ENCODE measurements at places on chromosomes 1 and 21. TPM values are rescaled to one million over a fixed set of nuclear protein-coding genes. Genes with fewer than 3 reads are reported as not detected.

DNA sequence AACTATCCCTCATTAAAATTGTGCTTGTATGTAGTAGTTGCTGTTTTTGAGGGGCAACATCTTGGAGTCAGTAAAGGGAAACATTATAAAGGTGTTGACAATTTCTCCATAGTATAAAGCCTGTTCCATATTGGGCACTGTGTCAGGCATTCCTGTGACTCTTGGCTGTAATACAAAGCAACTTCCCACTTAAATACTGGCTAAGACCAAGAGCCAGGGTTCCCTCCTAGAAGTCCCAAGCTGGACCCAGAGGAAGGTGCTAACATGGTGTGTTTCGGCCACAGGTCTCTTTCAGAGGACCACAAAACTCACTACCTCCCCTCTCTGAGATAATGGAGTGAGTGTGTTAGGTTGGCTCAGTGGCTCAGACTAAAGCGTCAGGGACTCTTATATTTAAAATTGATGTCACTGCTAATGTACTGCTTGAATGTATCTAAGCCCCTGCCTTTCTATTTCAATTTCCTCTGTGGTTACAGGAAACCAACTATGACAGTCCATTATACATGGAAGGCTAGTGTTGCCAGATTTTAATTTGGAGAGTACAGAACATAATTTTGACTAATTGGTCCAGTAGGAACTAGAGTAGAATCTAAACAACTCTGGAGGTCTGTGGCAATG is 74.7 kb upstream of the RGL1 start:
- no peaks in the 10 kb centered on the region for H3K36me3 ChIP-seq
- no peaks in the 10 kb centered on the region for H3K4me1 ChIP-seq
- no peak overlapping the region for H3K27ac ChIP-seq
- no peak for DNase-seq

- no peak overlapping the region for H3K27ac ChIP-seq
- no peak overlapping the region for H3K4me3 ChIP-seq
- peaks cover 4% of the 10 kb centered on the region for H3K36me3 ChIP-seq
- H3K27me3 ChIP-seq, result no peaks in the 10 kb centered on the region
Observed at GRCh38 chr1:86352086-86352485, 44.0 kb downstream of the ODF2L start.

The MYOG gene
- not detected for polyA plus RNA-seq

The INSRR gene
- under 0.01 TPM for polyA plus RNA-seq

The PTGER3 gene
- polyA plus RNA-seq, result 0.19 TPM

The ITPKB gene
- 8.5 TPM for polyA plus RNA-seq

The CYP4Z1 gene
- 0.24 TPM for polyA plus RNA-seq

All from spleen (tissue), 13 donors.